ENCODE measurements at places on chromosomes 5 and 9. TPM values are rescaled to one million over a fixed set of nuclear protein-coding genes. Genes with fewer than 3 reads are reported as not detected.

Gene C5orf52
- not detected for total RNA-seq

Gene CERCAM
- 0.64 TPM for total RNA-seq

GRCh38 chr5:36734422-36734821 lies 128.0 kb downstream of the SLC1A3 start:
- no peak for DNase-seq

DNA sequence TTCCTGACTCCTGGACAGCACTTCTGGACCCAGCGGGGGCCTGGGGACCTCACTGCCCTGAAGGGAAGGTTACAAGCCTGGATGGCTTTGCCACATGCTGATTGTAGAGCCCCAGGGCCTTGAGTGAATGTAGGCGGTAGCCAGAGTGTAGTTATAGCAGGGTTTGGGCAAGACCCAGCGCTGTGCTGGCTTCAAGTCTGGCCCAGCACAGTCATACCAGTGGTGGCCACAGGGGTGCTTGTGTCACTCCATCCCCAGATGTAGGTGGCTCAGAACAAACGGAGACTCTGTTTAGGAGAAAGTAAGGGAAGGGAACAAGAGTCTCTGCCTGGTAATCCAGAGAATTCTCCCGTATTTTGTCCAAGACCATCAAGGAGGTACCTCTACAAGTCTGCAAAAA lies 84.6 kb downstream of the STARD4 start:
- DNase-seq, result no peak

- DNase-seq, result no peak
These were observed 26.9 kb upstream of the SH3TC2 start for GRCh38 chr5:149089796-149090195.

Gene SLC34A1
- not detected for total RNA-seq

Gene TAF11L12
- not detected for total RNA-seq

GRCh38 chr5:1329111-1329579 lies 15.8 kb downstream of the CLPTM1L start:
- no peak for DNase-seq

DNA sequence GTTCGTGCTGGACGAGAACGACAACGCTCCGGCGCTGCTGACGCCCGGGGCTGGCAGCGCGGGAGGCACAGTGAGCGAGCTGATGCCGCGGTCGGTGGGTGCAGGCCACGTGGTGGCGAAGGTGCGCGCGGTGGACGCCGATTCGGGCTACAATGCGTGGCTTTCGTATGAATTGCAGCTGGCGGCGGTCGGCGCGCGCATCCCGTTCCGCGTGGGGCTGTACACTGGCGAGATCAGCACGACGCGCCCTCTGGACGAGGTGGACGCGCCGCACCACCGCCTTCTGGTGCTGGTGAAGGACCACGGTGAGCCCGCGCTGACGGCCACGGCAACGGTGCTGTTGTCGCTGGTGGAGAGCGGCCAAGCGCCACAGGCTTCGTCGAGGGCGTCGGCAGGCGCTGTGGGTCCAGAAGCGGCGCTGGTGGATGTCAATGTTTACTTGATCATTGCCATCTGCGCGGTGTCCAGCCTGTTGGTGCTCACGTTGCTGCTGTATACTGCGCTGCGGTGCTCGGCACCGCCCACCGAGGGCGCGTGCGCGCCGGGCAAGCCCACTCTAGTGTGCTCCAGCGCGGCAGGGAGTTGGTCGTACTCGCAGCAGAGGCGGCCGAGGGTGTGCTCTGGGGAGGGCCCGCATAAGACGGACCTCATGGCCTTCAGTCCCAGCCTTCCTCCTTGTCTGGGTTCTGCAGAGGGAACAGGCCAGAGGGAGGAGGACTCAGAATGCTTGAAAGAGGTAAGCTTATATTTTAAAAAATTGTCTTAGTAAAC lies 2.2 kb downstream of the PCDHA13 start:
- DNase-seq, result no peak

Gene LCN9
- total RNA-seq, result not detected

Gene PHPT1
- 42.6 TPM for total RNA-seq

Gene CMYA5
- total RNA-seq, result 0.17 TPM

GRCh38 chr5:168328814-168329213 lies 37.4 kb downstream of the WWC1 start:
- DNase-seq, result no peak

GRCh38 chr9:79107911-79108676 lies 463.7 kb upstream of the TLE4 start:
- DNase-seq, result no peak
